Small intestine (tissue), 16 donors: ENCODE measurements at places on chromosomes 13 and 19.

GRCh38 chr19:35135389-35135909 lies 590 bp upstream of the LGI4 start:
- DNase-seq = peak; percentile 51

- DNase-seq = no peak
Observed at GRCh38 chr19:13505761-13506470, 363 bp downstream of the CACNA1A start.

DNA sequence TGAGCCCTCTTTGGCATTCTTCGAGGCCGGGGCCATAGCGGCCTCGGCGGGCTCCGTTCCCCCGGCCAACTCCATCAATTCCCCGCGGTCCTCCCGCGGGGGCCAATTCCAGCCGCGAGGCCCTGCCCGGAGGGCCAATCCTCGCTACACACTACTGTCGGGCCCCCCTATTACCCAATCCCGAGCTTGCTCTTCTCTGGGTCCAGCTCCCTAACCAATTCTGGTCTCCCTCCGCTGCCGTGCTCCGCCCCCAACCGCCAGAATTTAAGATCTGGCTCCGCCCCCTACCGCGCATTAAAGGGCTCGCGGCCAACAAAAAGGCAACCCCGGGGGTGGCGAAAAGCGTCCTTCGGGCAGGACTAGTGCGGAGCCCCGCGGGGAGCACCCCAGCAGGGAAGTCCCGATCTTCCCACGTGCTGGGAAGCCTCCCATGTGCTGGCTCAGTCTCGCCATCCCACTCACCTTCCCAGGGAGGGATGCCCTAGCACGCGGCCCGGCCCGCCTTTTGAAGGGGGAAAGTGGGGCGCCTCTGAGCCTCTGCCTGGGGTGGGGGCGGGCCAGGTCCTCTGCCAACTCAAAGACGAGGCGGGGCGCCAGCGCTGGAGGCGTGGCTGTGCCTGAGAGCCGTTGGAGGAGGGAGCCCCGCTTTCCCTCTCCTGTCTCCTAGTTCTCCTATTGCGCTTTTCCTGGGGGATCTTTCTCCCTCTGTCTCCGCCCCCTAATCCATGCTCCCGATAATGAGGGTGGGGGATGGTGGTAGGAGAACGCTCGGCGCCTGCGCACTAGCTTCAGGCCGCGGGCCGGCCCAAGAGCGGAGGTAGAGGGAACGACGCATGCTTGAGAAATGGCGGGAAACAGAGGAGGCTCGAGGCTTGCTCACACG lies 3.5 kb downstream of the LIPE start:
- DNase-seq = peak; percentile 93

DNA sequence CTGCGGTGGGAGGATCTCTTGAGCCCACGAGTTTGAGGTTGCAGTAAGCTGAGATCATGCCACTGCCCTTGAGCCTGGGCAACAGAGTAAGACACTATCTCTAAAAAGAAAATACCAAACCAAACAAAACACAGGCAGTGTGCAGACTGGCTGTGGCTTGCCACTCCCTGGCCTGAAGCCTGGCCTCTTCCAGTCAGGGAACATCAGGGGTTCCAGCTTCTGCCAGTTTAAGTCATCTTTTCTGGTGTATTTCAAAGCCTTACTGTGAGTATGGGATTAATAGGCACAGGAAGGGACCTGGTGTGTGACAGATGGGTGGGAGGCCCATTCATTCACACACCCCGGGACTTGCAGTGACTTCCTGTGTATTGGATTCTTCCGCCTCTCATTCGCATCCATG lies 27.0 kb upstream of the F2RL3 start:
- no peak for DNase-seq

DNA sequence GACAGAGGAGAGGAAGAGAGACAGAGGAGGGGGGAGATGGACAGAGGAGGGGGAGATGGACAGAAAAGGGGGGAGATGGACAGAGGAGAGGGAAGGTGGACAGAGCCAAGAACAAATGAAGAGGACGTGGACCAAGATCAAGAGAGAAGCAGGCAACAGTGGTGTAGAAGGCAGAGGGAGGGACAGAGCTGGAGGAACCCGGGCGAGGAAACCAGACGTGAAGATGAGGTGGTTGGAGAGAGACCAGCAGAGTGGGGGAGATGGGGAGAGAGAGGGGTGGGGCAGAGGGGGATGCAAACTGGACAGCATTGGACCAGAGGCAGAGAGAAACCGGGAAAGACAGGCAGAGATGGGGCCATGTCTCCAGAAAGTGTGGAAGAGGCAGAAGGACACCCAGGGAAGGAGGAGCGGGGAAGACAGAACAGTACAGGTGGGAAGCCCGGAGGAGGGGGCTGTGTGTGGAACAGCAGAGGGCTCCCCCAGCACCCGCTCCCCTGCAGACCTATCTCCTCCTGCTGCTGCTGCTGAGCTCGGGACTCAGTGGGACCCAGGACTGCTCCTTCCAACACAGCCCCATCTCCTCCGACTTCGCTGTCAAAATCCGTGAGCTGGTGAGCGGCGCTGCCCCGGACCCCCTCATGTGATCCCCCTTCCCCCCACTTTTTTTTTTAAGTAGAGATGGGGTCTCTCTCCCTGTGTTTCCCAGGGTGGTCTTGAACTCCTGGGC lies 1.3 kb downstream of the FLT3LG start:
- DNase-seq = no peak
